Right renal cortex interstitium (tissue), 3 donors: ENCODE measurements at places on chromosomes 7 and 10.

DNA sequence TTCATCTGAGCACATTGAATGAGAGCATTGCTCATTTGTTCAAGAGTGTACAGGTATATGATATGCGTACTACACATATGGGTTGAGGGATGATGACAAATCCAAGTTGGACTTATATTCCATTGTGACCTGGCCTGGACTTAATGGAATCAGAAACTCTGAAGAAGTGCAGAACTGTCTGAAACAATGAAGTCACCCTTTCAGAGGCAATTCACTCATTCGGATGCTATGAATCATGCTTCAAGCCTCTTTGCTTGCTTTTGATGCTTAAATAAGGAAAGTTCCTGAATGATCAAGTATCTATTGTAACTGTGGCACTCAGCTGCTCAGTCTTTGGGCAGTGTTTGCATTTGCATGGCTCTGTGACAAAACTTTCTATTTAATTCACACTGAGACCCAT is 93.4 kb downstream of the ZNF365 start:
- no peak for DNase-seq

- DNase-seq = no peak
Observed at GRCh38 chr7:135741905-135742304, 6.7 kb downstream of the FAM180A start.

DNA sequence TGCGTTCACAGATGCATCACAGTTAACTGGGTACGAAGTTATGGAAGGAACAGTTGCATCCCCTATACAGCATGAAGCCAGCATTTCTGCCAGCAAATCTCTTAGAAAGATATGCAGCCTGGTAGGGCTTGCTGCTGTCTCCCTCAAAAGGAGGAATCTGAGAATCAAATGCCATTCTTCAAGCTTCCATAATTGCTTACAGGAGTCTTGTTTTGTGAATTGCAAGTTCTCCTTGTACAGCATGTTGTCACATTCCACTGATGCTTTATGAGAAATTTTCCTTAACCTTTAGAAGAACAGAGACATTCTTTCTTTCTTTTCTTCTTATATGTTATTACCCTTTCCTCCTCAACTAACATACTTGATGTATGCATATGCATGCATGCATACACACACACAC is 134.6 kb downstream of the CHRM2 start:
- no peak for DNase-seq

DNA sequence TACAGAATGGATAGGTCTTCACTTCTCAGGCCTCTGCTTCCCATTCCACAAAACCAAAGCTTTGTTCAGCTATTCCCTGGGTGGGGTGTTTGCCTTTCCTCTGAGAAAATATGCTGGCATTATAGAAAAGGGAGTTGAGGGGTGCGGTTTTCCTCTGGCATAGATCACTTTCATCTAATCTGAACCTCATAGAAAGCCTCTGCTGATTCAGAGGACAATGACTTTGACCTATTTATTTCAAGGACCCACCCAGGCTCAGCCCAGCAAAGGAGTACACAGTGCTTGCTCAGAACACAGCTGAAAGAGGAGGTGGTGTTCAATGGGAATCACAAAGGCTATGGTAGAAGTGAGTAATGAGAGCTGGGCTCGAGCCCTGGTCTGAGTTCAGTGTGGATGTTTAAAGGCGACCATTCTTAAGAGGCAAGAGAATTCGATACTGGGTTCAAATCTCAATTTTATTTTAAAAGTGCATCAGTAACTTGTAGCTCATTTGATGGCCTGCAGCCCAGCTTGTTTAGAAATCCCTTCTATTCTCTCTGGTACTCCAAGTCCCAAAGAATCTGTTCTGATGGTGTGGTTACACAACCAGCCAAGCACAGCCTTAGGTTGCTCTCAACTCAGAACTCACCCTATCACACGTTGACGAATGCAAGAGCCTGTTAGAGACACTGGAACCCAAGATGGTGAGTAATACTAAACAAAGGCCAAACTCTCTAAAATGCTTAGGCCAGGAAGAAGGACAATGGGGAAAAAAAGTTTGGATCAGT is 1012.8 kb downstream of the LRMDA start:
- no peak for DNase-seq

GRCh38 chr7:150428671-150429451 is 21.6 kb upstream of the GIMAP8 start:
- DNase-seq = no peak

DNA sequence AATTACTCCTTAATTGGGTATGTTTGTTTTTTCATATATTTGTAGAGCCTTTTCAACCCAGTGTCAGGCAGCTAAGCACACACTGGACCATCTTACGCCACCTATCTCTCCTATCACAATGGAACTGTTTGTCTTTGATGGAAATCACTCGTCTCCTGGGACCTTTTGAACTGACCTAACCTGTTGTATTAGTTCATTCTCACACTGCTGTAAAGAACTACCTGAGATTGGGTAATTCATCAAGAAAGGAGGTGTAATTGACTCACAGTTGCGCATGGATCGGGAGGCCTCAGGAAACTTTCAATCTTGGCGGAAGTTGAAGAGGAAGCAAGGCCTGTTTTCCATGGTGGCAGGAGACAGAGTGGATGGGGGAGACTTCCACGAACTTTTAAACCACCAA is 182.0 kb downstream of the TCERG1L start:
- no peak for DNase-seq

- DNase-seq = no peak
Observed at GRCh38 chr10:69242852-69243212, 22.7 kb downstream of the HKDC1 start.

GRCh38 chr7:151245360-151246101 is 3.0 kb downstream of the SMARCD3 start:
- no peak for DNase-seq

GRCh38 chr10:125062914-125063230 is 97.5 kb downstream of the CTBP2 start:
- no peak for DNase-seq

GRCh38 chr10:79248341-79249185 is 98.7 kb upstream of the PPIF start:
- no peak for DNase-seq

GRCh38 chr7:142200206-142200605 is 57.7 kb downstream of the PRSS58 start:
- no peak for DNase-seq

GRCh38 chr7:657565-658119 is 68.9 kb upstream of the DNAAF5 start:
- no peak for DNase-seq

GRCh38 chr7:55463686-55464262 is 98.6 kb downstream of the LANCL2 start:
- DNase-seq = no peak

GRCh38 chr7:157866336-157866924 is 529.6 kb downstream of the DNAJB6 start:
- DNase-seq = no peak

GRCh38 chr10:114930320-114930719 is 7.7 kb upstream of the TRUB1 start:
- no peak for DNase-seq

- peak; percentile 64 for DNase-seq
Observed at GRCh38 chr10:68897336-68897741, 3.8 kb upstream of the DDX50 start.

- peak; percentile 47 for DNase-seq
Observed at GRCh38 chr10:13074563-13075451, 25.2 kb upstream of the OPTN start.

DNA sequence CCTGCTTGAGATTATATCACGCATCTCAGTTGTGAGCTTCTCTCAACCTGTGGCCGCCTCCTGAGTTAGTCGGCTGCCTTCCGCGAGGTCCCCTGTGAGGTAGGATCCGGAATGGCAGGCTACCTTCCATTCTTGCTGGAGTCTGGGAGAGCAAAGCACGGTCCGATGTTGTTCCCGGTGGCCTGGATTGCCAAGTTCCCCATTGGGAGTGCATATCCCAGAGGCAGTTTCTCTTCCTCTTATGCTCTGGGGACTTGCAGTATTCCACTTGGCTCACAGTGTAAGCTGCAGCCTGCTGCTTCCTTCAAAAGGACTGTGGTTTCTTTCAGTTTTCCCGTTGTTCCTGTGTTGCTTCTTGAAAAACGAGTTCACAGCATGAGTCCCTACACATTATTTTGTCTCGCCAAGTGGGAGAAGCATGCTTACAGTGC is 225.4 kb upstream of the ZWINT start:
- no peak for DNase-seq

DNA sequence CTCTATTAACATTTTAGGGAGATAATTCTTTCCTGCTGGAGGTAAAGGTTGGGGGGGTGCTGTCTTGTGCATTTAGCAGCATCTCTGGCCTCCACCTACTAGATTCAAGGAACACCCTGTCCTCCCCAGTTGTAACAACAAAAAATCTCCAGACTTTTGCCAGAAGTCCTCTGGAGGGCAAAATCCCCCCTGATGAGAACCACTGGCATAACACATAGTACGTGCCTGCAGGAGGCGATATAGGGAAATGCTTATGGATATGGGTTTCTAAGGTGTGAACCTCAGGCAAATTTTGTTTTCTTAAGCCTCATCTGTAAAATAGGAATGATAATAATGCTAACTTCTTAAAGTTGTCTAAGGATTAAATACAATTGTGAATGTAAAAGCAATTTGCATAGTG is 2.9 kb upstream of the OSBPL3 start:
- DNase-seq = no peak

DNA sequence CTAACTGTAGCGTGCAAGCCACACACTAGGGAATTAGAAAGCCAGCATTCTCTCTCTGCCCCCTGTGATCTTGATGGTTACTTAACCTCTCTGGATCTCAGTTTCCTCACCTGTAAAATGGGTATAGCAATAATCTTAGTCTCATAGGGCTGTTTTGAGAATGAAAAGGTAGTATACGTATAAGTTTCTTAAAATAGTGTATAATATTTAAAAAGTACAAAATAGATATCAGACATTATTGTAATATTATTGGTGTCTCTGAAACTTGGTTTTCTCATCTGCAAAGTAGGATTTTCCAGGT is 80.4 kb downstream of the CHN2 start:
- no peak for DNase-seq

- DNase-seq = no peak
Observed at GRCh38 chr10:19518632-19519031, 297.6 kb upstream of the PLXDC2 start.

GRCh38 chr7:129361771-129362170 is 72.5 kb upstream of the STRIP2 start:
- DNase-seq = no peak

DNA sequence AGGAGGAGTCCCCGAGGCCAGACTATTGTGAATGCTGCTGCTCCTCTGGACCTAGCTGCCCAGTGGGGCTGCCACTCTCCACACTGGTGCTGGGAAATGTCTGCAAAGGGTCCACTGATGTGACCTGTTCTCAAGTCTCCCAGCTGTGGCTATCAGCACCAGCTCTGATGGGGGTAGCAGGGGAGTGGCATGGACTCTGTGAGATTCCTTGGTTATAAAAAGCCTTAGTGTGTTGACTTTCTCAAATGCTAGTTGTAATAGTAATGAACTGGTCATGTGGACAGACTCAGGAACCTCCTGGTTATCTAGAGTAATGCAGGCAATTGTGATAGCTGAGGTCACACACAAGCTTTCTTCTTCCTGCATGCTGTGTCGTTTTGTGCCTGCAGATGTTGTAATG is 34.1 kb upstream of the ARMC3 start:
- DNase-seq = no peak

DNA sequence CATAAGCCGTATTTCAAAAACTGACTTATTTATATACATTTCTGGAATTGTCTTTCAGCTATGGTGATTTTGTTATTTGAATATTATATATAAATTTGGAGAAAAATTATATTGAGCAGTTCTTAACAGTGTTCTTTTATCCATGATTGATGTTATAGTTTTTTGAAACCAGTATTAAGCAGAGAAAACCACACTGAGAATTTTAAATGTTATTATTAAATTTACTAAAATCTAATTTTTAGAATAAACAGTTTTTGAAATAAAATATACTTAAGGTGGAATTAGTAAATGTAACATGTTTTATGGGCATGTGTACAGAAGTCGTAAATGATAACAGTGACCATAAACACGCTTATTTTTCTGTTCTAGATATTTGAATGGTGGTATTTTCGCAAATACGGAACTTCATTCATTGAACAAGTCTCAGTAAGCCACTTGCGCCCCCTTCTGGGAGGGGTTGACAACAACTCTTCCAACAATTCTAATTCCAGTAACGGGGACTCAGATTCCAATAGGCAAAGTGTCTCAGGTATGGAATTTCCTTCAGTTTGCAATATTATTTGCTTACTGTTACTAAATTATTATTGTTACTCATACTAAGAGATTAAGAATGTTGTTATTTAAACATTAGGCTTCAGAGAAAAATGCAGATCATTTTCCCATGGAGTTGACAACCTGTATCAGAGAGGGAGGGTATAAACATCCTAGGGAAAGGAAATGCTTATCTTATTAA is 166.1 kb downstream of the ST7 start:
- peak; percentile 60 for DNase-seq

GRCh38 chr10:48253970-48254657 is 20.4 kb downstream of the FRMPD2 start:
- no peak for DNase-seq

GRCh38 chr10:89279421-89279869 is 22.4 kb upstream of the IFIT2 start:
- no peak for DNase-seq

DNA sequence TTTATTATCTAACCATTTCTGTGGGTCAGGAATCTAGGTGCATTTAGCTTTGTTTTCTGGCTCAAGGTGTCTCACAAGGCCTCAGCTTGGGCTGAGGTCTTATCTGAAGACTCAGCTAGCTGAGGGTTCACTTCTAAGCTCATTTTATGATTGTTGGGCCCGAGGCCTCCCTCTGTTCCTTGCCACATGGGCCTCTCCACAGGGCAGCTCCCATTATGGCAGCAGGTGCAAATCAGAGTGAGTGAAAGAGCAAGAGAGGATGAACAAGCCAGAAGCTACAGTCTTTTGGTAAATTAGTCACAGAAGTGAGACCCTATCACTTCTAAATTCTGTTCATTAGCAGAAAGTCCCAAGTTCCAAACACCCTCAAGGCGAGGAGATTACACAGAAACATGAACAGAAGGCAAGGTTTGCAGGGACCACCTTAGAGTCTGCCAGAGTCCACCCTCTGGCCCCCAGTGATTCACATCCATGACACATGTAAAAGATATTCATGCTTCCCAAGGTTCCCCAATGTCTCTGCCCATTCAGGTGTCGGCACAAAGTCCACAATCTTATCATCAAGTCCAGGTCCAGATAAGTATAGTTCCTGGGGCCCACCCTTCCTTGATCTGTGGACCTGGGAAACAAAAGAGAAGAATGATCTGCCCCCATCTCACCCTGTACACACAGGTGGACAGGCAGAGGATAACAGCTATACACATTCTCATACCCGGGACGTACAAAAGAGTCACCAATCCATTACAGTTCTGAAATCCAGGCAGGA is 23.7 kb downstream of the FIGNL1 start:
- no peak for DNase-seq

GRCh38 chr7:35424869-35425495 is 171.1 kb upstream of the TBX20 start:
- peak; percentile 5 for DNase-seq

DNA sequence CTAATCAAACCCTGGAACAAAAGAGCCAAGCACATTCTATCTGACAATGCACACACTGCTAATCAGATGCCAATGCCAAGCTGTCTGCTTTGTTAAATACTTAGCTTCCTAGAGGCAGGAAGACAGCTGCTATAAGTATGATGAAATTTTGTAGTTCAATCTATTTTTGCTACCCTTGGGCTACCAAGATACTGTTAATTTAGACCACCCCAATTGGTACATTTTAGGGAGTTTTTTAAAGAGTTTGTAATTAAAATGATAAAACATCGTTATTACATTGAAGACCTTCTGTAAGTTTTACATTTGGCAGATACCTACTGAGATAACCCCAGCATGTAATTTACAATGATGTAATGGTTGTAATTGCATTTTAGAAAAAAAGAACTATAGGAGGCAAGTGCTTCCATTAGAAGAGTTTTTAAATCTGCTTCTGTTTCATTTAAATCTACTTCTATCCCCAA is 268.5 kb downstream of the ADK start:
- no peak for DNase-seq
